ENCODE measurements at places on chromosomes 5 and 9. TPM values are rescaled to one million over a fixed set of nuclear protein-coding genes. Genes with fewer than 3 reads are reported as not detected.
A peak's percentile ranks its signal among the peaks of the same experiment; 100 is the strongest.

DNA sequence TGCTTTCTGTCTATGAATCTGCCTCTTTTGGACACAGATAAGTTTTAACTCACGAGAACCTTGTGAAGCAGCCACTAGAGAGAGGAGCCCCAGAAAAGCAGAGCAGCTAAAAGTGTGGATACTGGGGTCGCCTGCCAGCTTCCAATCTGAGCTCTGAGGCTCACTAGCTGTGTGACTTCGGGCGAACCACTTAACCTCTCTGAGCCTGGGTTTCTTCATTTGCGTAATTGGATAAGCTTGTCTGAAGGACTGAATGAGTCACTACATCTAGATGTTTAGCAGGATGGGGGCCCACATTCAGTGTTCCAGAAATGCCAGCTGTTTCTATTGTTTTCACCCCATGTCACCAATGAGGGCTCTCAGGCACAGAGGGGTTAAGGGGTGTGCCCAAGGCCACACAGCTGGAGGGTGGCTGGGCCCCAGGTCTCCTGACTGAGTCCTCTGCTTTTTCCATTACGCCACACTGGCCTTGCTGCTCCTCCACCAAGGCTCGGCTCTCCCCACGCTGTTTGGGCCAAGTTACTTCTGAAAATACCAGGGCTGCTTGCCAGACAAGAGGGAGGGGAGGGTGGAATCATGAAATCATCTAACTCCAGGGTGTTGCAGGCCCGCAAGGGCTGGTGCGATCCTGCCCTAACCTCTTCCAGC is 36.2 kb downstream of the SH3PXD2B start:
- DNase-seq, result peak; percentile 85

- DNase-seq, result no peak
Measured at GRCh38 chr5:168992016-168992415, 308.9 kb downstream of the SLIT3 start.

DNA sequence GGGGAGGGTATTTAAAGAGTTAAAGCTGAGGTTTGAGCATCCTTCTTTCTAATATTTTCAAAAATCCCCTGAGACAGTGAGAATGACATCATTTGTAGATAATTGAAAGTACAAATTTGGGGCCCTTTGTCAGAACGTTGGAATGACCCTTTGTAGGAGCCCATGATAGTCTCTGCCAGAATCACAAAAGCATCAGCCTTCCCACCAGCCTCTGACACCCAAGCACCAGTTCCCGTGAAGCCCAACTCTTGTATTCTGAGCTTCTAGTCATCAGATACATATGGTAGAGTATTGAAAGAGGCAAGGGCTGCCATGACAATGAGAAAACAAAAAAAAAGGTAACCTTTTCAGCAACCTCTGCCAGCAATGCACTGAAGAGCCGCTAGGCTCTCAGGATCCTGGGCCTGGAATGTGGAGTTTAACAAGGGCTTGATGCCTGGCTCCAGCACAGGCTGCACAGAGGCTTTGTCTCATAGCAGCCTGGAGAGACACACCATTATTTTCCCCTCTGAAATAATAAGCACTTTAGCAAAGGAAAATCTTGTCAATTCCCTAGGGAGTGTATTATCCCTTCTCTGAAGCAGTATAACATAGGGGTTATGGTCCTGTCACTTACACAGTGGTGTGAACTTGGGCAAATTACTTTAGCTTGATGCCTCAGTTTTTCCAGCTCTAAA is 114.4 kb downstream of the ZNF608 start:
- DNase-seq, result no peak

DNA sequence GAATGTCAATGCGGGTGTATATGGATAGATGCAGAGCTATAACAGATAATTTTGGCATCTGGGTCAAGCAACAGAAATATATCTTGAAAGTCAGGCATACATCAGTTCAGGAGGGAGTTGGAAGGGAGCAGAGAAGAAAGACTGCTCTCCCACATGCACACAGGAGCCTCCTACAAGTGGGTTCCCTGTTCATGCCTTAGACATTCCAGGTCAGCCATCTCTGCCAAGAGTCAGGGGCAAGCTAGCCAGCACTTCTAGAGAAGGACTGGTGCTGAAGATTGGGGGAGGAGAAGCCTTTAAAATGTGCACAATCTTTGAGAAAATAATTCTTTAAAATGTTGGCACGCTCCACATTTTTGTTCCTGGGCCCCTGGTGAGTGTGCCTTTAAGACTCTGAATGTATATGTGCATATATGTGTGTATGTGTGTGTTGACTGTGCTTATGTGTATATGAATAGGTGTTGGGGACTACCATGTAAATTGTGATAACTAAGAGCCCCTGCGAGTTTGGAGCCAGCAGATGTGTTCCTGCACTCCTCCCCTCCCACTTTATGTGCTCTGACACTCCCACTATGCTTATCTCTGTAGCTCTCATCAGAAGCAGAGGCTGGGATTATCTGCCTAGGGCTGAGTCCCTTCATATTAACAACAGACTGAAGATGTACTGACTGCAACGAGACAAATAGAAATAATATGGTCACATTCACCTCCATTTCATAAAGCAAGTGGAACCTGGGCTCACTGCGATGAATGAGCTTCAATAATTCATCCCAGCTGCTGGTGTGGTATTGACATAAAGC is 21.5 kb upstream of the DELE1 start:
- DNase-seq, result no peak

DNA sequence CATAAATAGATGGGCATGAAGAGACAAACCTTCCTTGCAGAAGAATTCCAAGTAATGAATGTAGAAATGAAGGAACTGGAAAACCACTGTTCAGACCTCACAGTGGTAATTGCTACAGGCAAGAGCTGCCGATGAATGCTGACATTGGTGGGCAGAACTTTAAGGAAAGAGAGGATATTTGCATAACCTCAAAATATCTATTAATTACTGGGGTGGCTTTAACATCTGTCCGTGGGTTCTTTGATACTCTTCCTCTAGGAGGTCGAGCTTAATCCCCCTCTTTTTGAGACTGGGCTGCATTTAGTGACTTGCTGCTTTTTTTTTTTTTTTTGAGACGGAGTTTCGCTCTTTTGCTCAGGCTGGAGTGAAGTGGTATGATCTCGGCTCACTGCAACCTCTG is 34.7 kb downstream of the LAMC3 start:
- no peak for DNase-seq

- no peak for DNase-seq
Measured at GRCh38 chr5:56421246-56422075, 188.3 kb upstream of the ANKRD55 start.

- no peak for DNase-seq
Measured at GRCh38 chr5:62707563-62707962, 128.9 kb downstream of the LRRC70 start.

- no peak for DNase-seq
Measured at GRCh38 chr9:113519426-113520108, 56.0 kb downstream of the RGS3 start.

DNA sequence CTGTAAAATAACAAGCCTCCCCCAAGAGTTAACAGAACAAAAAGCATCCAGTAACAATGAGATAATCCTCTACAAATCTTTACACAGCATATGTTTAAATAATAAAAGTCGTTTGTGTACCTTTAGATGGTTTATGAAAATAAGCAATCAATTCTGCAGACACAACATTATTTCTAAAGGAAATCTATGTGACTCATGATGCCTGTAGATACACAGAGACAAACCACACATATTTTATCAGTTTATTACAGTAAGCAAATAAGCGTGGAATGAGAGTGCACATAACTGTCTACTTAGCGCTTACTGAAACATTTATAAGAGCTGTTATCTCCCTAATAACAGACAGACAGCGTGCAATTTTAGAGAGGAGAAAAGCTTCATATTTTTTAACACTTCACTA is 243.6 kb downstream of the AP3B1 start:
- peak; percentile 0 for DNase-seq

The OTP gene
- polyA plus RNA-seq, result not detected

The TTC16 gene
- polyA plus RNA-seq, result not detected

The PCDHGB3 gene
- 4.3 TPM for polyA plus RNA-seq

- no peak for DNase-seq
Measured at GRCh38 chr9:93112864-93113389, 16.9 kb downstream of the CARD19 start.

- DNase-seq, result no peak
Measured at GRCh38 chr9:109289931-109290330, 30.9 kb downstream of the EPB41L4B start.

GRCh38 chr9:37820142-37820541 is 19.5 kb downstream of the DCAF10 start:
- no peak for DNase-seq

DNA sequence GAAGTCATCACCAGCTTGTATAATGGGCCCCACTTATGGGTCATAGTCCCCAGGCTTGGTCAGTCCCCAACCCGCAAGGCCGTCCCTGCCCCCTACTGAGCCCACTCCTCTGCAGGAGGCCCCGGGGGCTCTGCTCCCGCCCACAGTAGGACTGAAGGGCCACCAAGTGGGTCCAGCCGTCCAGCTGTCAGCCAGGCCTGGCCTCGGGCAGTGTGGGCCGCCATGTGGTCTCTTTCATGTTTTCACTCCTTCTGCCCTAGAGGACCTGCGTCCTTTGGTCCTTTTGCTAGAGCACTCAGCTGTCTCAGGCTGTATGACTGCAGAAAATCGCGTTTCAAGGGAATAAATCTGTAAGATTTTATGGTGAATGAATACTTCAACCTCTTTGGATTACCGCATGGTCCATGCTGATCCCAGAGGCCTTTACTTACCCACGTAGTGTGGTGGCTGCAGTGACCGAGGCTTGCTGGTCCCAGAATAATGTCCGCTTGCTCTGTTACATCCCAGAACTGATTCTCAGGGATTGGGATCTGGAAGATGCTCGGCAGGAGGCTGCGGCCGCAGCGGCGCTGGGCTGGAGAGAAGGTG is 105.7 kb upstream of the FAM120A start:
- DNase-seq, result no peak

- DNase-seq, result no peak
Measured at GRCh38 chr5:145982572-145983318, 46.4 kb downstream of the SH3RF2 start.

DNA sequence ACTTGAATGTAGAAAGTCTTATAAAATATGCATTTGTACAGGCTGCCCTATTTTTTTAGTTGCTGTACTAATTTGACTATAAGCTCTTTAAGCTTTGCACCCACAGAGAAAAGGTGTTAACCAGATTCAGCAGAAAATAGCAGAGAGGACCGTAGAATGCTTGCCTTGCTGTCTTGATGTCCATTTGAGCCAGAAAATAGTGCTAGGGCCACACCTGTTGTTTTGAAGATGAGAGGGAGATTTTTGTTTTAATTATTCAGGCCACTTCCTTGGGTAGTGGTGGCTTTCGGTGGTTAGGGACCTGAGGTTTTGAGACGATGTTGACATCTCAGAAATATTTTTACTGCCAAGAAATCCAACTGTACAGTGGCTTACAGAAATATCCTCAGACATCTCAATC is 196.0 kb downstream of the SPATA31D1 start:
- DNase-seq, result no peak

GRCh38 chr5:23303435-23303834 is 204.0 kb upstream of the PRDM9 start:
- no peak for DNase-seq

DNA sequence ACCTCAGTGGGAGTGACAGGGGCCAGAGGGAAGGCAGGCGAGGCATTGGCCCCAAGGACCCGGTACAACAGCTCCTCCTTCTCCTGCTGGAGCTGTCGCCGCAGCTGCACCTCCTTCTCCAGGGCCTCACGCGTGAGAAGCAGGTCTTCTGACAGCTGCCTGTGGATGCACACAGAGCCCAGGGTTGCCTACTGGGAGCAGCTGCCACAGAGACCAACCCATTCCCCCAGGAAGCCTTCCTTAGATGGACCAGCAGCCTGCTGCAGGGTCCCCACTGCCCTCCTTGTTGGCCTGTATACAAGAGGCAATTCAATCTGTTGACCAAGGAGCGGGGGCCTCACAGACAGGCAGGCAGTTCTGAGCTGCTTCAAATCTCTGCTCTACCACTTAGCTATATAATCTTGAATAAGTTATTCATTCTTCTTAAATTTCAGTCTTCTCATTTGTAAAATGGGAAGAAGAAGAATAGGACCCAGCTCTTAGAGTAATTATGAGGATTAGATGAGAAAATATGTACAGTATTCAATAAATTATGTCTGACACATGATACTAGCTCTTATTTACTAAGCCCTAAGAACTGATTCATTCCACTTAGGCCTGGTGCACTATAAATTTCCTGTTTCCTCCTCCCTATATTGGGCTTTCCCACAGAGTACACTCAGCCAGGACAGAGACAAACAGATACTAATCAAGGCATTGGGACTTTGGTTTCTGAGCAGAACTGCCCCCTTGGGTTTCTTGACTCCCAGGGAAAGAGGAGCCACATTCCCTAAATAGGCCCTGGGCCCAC is 26.1 kb upstream of the ANXA6 start:
- no peak for DNase-seq

DNA sequence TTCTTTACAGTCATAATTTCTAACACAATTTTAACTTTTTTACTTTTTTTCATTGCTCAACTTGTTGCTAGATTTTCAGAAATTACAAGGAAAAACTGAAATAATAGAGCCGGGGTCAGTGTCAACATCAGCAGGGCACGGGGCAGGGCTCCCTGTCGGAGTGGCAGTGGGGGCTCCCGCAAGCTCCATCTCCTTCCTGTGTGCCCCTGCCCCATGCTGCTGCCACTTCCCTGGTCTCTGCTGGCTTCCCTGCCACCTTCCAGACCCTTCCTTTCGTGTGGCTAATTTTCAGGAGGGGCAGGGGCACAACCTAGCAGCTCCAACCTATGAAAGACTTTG is 1.0 kb upstream of the EXOC3 start:
- no peak for DNase-seq

- no peak for DNase-seq
Measured at GRCh38 chr5:128757196-128757959, 207.9 kb upstream of the SLC27A6 start.

The ECM2 gene
- 1.6 TPM for polyA plus RNA-seq

DNA sequence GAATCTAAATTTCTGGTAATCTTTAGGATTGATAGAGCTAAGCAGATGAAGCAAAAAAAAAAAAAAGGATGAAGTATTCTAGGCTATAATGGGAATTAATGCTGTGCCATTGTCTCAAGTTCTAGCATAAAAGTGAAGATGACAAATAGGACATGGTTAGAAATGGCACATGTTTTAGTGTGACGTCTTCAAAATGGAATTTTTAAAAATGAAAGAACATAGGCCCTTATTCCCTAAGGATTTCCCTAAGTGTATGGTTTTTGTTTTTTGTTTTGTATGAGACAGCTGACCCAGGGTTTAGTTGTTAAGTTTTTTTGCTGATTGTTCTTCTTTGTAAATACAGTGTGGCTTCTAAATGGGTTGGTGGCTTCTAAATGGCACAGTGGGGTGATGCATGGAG is 7.1 kb downstream of the TLE4 start:
- no peak for DNase-seq

The FAM13B gene
- polyA plus RNA-seq, result 25.0 TPM

The GRM6 gene
- polyA plus RNA-seq, result not detected

- DNase-seq, result no peak
Measured at GRCh38 chr5:72511366-72511765, 4.2 kb upstream of the ZNF366 start.

The FGF10 gene
- 0.10 TPM for polyA plus RNA-seq

DNA sequence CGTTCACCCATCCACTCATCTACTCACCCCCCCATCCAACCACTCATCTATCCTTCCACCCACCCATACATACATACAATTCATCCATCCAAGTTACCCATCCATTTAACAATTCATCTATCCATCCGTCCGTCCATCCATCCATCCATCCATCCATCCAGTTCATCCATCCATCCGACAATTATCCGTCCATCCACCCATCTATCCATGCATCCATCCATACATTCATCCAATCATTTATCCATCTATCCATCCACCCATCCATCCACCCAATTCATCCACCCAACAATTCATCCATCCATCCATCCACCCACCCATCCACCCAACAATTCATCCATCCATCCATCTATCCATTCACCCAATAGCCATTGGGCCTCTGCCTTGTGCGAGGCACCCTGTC is 173.2 kb upstream of the MVB12B start:
- DNase-seq, result no peak

Data from AG04450 (cell line).